ENCODE measurements at places on chromosomes 3 and 15. TPM values are rescaled to one million over a fixed set of nuclear protein-coding genes. Genes with fewer than 3 reads are reported as not detected.

Gene TICRR
- total RNA-seq, result 3.9 TPM

Gene LINS1
- total RNA-seq, result 13.3 TPM

Gene MYD88
- total RNA-seq, result 24.3 TPM

Gene ERICH6
- total RNA-seq, result not detected

Gene NDN
- 20.2 TPM for total RNA-seq

Gene PAK6
- total RNA-seq, result 21.0 TPM

Gene CCR9
- not detected for total RNA-seq

Gene TARS3
- total RNA-seq, result 3.2 TPM

Gene CCDC80
- total RNA-seq, result 10.3 TPM

Gene OXTR
- 0.61 TPM for total RNA-seq

Gene TMCO5A
- total RNA-seq, result not detected

Gene MYO5C
- 0.46 TPM for total RNA-seq

Gene MITF
- total RNA-seq, result 1.3 TPM

Gene TRPM1
- not detected for total RNA-seq

Gene PRR23A
- not detected for total RNA-seq

Gene CFAP91
- total RNA-seq, result not detected

Gene LAMB2
- total RNA-seq, result 120 TPM

Gene SYNPR
- not detected for total RNA-seq

Gene KLF13
- 55.3 TPM for total RNA-seq

Gene CRBN
- total RNA-seq, result 30.2 TPM

Gene DNASE1L3
- total RNA-seq, result not detected

Gene TMEM115
- 47.8 TPM for total RNA-seq
